Inflammatory macrophage treated with lipopolysaccharide for 4 hours (primary cell): ENCODE measurements at places on chromosomes 16 and 17.

DNA sequence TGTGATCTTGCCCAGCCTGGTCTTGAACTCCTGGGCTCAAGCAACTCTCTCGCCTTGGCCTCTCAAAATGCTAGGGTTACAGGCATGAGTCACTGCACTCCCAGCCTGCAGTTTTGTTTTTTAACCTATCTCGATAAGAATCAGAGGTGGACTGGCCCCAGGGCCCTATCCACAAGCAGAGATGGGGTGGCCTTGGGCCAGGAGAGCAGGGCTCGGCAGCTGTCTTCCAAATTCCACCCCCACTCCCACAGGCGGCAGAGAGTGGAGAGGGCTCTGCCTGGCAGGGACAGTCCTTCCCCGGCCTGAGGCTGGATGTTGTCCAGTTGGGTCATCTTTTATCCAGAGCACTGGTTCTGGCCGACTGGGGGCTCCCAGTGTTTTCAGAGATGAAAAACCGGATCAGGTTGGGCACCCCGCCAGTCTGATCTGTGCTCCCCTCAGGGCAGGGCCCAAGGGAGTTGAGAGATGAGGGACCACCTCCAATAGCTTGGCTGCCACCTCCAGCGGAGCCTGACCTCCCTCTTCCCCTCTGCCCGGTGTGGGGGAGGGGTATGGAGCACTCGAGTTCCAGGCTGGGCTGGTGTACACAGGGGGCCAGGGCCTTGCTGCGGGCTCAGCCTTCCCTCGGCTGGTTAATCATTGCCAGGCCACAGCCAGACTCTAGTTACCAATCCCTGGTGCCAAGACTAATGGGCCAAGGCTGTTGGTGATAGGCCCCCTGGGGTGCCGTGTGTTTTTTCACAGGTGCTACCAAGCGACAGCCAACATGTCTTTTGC lies 30.3 kb upstream of the MYO15B start:
- DNase-seq = no peak

- no peak for DNase-seq
Observed at GRCh38 chr17:4247361-4247970, 16.3 kb downstream of the ANKFY1 start.

GRCh38 chr16:9090101-9090959 lies 1.1 kb upstream of the HAPSTR1 start:
- DNase-seq = no peak

DNA sequence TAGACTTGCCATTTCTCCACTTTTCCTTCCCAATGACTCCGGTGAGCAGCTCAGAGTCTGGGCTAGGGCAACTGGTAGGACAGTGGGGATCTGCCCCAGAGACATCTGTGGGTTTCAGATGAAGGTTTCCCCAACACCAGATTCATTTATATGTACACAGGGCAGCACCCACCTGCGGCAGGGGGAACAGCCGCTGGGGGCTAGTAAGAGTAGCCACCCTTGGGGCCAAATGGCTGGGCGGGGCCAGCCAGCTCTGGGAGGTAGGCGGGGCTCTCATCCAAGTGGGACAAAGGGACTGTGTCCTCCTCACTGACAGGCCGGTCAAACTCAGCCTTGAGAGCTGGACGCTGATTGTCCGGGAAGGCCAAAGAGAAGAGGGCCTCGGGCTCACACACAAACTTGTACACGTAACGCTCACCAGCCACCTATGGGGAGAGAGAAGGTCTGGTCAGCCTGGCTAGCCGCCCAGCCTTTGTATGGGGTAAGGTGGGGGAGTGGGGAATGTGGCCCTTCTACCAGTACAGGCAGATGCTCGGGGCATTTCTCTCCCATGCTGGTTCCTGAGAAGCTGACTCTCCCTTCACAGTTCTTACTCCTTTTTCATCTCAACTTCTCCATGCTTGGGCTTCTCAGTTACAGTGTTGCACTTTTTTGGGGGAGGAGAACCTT lies 17.7 kb downstream of the ETV4 start:
- no peak for DNase-seq
